Posterior cingulate gyrus (tissue), 11 donors: ENCODE measurements at places on chromosomes 2 and 18.

- DNase-seq: no peak
Observed at GRCh38 chr18:31973929-31974546, 31.1 kb upstream of the TRAPPC8 start.

- no peak for DNase-seq
Observed at GRCh38 chr2:12419803-12420202, 296.9 kb upstream of the TRIB2 start.

GRCh38 chr2:25273985-25274535 is 67.7 kb downstream of the DNMT3A start:
- no peak for DNase-seq

DNA sequence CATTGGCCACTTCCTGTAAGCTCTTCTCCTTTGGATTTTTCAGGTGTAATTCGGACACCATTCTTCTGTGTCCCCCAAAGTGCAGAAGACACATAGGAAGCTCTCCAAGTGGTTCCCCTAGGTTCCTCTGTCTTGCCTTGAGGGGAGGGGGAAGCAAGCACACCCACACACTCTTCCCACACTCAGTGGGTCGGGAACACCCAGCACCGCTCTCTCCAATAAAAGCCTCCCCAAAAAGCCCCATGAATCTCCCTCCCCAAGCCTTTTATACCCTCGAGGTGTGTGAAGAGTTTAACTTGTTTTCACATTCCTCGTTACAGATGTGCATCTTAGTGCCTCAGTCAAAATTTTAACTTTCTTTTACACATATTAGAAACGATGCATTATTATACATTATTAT is 9.9 kb upstream of the TMEM237 start:
- DNase-seq: no peak

- DNase-seq: no peak
Observed at GRCh38 chr2:104004821-104005220, 849.1 kb upstream of the POU3F3 start.

- DNase-seq: no peak
Observed at GRCh38 chr2:164456619-164457018, 164.7 kb downstream of the GRB14 start.

DNA sequence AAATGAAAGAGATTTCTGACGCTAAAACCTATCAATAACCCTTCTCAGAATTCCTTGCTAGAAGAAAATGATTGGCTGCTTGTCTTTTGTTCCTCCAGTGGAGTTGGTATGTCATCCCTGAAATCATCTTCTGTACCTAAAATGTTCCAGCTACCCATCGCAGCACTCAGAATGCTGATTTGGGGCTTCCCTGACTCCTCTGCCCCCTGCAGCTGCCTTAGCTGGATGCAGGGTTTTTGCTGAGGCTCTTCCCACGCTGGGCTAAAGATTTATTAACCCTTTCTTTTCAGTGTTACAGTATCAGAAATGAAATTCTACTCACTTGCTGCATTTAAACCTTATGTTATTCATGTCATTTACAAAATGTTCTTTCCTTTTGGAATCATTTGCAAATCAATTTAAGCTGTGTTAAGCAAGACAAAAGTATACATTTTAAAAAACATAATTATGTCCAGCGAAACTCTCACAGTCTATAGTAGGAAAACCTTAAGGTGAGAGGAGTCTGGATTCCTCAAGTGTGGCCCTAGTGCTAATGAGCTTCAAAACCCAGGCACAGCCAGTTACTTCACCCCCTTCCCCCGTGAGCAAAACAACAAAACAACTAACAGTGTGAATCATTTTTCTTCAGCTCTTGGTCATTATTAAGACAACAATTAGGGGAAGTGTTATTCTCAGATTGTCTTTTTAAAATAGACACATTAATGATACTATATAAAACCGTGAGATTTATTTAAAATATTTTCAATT is 32.8 kb downstream of the PKP4 start:
- no peak for DNase-seq

- DNase-seq: no peak
Observed at GRCh38 chr18:40159141-40160017, 1795.7 kb upstream of the PIK3C3 start.

- DNase-seq: no peak
Observed at GRCh38 chr18:59385191-59385590, 26.1 kb upstream of the LMAN1 start.

- no peak for DNase-seq
Observed at GRCh38 chr18:8366656-8367055, 242.6 kb upstream of the RAB12 start.

DNA sequence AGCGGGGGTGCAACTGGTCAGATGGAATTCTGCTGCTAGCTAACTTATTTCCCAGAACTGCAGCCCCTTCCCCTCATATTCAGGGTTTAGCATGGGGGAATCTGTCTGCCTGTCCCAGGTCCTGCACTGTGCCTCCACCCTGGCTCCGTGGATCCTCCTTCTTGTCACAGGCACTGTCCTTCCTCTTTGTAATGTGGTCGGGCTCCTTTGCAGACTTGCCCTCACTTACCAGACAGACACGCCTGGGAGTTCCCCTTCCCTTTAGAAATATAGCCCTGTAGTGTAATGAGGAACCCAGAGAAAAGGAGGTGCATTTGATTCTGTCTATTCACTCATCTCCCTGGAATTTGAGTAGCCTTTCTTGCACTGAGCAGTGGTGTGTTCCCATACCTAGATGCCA is 108.7 kb downstream of the TRIM43 start:
- no peak for DNase-seq

DNA sequence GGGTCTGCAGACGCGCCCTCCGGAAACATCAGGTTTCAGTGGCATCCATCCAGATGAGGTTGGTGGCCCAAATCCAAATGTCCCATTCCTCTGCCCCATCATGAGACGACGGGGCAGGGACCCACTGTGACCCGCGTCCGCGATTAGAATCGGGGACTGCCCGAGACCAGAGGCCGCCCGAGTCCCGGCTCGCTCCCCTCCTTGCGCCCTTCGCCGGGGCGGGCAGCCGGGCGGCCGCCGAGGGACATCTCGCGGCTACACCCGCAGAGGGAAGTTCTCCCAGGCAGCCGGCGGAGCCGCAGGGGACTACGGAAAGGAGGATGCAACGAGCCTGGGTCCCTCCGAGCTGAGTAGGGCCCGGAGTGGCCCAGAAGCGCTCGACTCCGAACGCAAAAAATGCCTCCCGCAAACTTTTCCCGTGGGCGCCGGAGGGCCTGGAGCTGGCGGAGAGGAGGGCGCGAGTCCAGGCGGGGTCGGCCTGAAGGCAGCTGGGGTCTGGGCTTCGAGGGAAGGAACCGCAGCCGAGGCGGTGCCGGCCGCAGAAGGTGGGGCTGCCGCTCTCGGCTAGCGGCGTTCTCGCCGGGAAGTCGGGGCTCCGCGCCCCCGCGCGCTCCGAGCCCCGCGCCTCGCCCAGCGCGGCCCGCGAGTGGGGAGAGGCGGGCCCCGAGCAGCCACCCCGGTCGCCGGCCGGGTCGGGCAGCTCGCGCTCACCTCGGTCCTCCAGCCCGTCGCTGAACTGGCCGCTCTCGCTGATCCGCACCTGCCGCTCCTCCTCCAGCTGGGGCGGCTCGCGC is 580 bp downstream of the TMEM163 start:
- no peak for DNase-seq

GRCh38 chr2:230942920-230943896 is 18.2 kb upstream of the GPR55 start:
- peak; percentile 87 for DNase-seq

GRCh38 chr2:113698892-113699447 is 57.5 kb downstream of the SLC35F5 start:
- DNase-seq: no peak

DNA sequence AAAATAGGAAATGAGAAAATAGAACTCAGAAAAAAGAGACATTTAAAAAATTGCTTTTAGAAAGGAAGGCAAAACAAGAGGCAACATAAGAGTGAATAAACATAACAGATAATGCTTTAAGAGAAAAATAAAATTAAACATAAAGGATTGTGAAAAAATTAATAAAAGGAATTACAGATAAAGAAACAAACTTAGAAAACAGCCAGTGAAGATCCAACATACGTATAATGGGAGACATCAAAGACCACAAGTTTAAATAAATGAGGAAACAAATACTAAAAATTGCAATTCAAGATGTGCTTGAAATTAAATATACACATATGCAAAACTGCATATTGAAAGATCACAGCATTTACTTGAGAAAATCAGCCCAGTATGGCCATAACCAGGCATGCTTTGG is 448.9 kb downstream of the NBAS start:
- no peak for DNase-seq

GRCh38 chr2:30235859-30236535 is 4.7 kb downstream of the LBH start:
- no peak for DNase-seq

GRCh38 chr2:28986429-28986828 is 5.3 kb downstream of the TOGARAM2 start:
- DNase-seq: no peak

DNA sequence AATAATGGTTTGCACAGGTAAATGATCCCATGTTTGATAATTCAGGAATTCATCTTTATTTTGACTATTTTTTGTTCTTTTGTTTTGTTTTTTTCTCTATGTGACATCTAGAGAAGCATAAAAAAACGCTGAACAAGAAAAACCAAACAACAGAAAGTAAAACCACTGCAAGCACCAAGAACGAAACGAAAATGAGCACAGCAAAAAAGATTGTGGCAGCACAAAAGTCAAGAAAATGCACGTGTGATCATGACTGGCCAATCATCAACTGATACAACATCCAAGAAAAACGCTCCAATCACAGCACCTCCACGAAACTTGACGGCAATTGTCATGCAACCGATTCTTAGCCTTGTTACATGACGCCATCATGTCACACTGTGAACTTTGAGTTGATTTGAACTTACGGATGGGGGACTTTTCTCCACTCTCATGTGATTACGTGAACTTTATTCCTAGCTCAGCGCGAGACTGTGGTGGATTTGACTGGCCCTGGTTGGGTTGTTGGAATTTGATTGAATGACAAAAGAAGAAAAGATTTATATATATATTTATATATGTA is 318.7 kb downstream of the CELF4 start:
- DNase-seq: no peak

GRCh38 chr2:38683766-38684165 is 17.9 kb downstream of the GALM start:
- no peak for DNase-seq
